Ureter (tissue), 1 donor: ENCODE measurements at places on chromosomes 13 and 19. TPM values are rescaled to one million over a fixed set of nuclear protein-coding genes. Genes with fewer than 3 reads are reported as not detected.
A peak's percentile ranks its signal among the peaks of the same experiment; 100 is the strongest.

Gene ZNF492
- 0.16 TPM for total RNA-seq

Gene PEG3
- 13.7 TPM for total RNA-seq

Gene TBCB
- total RNA-seq, result 117 TPM

Gene PSG1
- not detected for total RNA-seq

DNA sequence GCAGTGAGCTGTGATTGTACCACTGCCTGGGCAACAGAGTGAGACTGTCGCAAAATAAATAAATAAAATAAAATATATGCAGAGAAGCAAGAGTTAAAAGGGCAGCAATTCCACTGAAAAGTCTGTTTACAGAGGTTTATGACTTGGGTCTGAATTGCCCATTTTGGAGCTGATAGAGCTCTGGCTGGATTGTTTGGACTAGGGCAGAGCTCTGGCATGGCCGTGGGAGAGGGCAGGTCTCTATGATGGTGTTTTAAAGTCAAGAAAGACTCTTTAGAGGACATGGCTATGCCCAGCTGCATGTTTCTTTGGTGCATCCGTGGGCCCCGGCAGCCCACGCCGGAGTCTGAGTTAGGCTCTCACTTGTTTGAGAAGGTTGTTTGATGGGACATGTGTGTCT, 64.6 kb upstream of the C1QTNF9 start:
- DNase-seq, result no peak

GRCh38 chr13:83311886-83312577, 570.2 kb downstream of the SLITRK1 start:
- DNase-seq, result no peak

DNA sequence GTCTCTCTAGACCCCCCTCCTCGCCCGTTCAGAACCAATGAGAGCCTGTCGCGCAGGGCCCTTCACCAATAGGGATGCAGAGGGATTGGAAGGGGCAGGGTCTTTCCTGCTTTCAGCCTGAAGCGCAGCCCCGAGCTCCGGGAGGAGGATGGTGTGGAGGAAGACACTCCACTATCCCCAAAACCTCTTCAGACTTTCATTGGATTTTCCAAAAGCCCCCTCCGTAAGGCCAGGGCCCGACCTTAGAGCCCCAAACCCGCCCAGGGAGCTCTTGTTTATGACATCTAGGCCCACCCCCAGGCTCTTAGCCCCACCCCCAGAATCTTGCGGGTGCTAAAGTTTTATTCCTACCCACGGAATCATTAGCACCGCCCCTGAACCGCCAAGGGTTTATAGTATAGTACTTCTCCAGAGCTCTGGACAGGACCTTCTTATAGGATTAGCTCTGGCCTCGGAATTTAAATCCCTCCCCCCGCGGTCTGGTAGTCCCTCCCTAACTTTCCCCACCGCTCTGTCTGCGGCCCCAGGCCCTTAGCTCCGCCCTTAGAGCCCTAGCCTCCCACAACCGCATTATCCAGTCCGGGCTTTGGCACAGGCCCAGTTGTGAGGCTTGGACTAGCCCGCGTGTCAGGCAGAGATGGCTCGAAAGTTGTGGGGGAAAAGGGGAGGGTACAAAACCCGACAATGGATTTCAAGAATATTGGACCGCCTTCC, 6.6 kb upstream of the EML2 start:
- DNase-seq, result peak; percentile 63

GRCh38 chr19:41904118-41904870, 21.3 kb downstream of the ARHGEF1 start:
- DNase-seq, result peak; percentile 71
